ENCODE measurements at places on chromosomes 1 and 21. TPM values are rescaled to one million over a fixed set of nuclear protein-coding genes. Genes with fewer than 3 reads are reported as not detected.

LCE3E gene
- total RNA-seq, result not detected

- no peak overlapping the region for H3K27ac ChIP-seq
- H3K36me3 ChIP-seq, result no peaks in the 10 kb centered on the region
- no peak for DNase-seq
- H3K4me1 ChIP-seq, result peaks cover 5% of the 10 kb centered on the region
- H3K27me3 ChIP-seq, result no peaks in the 10 kb centered on the region
- H3K4me3 ChIP-seq, result no peak overlapping the region
These were observed 63.4 kb downstream of the KCNAB2 start for GRCh38 chr1:6108937-6109614.

PLPP3 gene
- 8.2 TPM for total RNA-seq

DNA sequence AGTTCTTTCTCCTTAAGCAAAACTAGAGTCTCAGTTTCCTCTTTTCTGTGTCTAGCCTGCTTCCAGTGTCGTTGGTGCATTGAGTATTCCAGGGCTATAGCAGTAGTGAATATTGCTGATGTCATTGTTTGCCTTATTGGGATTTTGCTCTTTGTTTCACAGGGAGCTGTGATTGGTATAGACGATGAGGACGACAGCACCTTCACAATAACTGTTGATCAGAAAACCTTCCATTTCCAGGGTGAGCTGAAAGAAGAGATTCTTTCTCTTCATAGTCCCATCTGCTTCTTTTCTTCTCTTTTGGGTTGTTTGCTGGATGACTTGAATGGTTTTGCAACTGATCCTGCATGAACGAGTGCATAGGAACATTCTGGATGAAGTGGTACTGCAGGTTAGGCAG lies 52.4 kb downstream of the OSBPL9 start:
- peaks cover 26% of the 10 kb centered on the region for H3K4me1 ChIP-seq
- no peaks in the 10 kb centered on the region for H3K36me3 ChIP-seq
- H3K27me3 ChIP-seq, result no peaks in the 10 kb centered on the region
- H3K4me3 ChIP-seq, result no peak overlapping the region

DNA sequence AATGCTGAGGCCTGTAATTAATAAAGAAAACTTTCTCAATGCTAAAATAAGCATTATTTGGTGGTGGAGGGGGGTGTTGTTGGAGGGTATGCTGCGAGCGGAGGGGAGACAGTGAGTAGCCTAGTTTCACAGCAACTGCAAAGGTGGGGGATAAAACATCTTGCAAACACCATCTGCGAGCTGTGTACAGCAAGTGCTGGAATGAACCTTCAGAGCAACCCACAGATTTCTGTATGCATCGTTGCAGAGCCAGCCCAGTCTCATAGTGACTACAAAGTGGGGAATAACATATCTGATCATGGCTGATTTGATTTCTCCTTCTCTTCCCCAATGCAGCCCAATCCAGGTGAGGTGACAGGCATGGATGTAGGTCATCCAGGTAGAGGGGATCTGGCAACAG lies 80.7 kb upstream of the COG2 start:
- DNase-seq, result no peak
- no peak overlapping the region for H3K27ac ChIP-seq
- no peaks in the 10 kb centered on the region for H3K36me3 ChIP-seq
- H3K4me1 ChIP-seq, result no peaks in the 10 kb centered on the region
- H3K27me3 ChIP-seq, result 0 out of 2 replicates have a peak, but pooled peaks cover 5% of the 10 kb centered on the region

DIO1 gene
- total RNA-seq, result 0.28 TPM

DNA sequence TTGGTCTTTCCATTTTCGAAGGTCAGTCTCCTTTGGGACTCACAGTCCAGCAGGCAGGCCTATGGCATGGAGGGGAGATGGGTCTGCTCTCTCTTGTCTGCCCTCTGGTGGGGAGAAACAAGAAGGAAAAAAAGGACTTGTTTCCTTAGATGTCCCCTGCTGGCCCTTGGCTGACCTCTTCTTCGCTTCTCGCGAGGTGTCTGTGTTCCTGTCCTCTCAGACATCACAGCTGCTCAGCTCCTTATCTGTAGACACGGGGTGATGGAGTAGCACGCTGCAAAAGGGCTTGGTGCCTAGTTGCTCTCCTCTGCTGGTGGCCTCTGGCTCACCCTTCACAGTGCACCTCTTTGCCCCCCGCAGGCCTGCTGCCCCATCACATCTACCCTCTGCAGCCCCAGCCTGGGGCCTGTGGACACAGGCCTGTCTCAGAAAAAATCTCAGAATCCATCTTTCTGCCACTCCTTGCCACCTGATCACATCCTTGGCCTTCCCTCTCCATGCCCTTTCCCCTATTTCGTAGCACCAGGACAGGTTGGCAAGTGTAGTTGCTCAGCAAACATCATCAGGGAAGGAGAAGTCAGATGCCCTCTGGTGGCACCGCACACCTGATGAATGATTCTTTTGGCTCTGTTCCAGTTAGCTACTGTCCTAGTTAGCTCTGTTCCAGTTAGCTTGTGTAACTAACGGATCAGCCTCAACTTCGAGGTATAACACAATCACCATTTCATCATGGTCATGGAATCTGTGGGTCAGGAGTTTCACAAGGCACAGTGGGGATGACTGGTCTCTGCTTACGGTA lies 18.7 kb upstream of the AK2 start:
- H3K27me3 ChIP-seq, result no peaks in the 10 kb centered on the region
- 0 out of 2 replicates have a peak, but pooled peaks cover 3% of the 10 kb centered on the region for H3K4me1 ChIP-seq
- H3K27ac ChIP-seq, result no peak overlapping the region
- H3K36me3 ChIP-seq, result no peaks in the 10 kb centered on the region
- DNase-seq, result peak; percentile 85

CSMD2 gene
- total RNA-seq, result not detected

RAB42 gene
- 4.2 TPM for total RNA-seq

SLAMF1 gene
- total RNA-seq, result not detected

GRCh38 chr1:209585672-209586071 lies 2.2 kb downstream of the CAMK1G start:
- H3K36me3 ChIP-seq, result no peaks in the 10 kb centered on the region
- peak overlapping the region; percentile 4 for H3K4me3 ChIP-seq
- peaks cover 3% of the 10 kb centered on the region for H3K4me1 ChIP-seq
- H3K27ac ChIP-seq, result no peak overlapping the region

- no peaks in the 10 kb centered on the region for H3K27me3 ChIP-seq
- no peak for DNase-seq
- H3K27ac ChIP-seq, result peak within 1 kb of the TSS; percentile 57
- H3K4me3 ChIP-seq, result peak within 1 kb of the TSS; percentile 30
- H3K4me1 ChIP-seq, result peaks cover 8% of the 10 kb centered on the region
These were observed at the start of gene RUNX1 for GRCh38 chr21:35048706-35049617. RUNX1 (minus strand) TSS chr21:35049302.

DNA sequence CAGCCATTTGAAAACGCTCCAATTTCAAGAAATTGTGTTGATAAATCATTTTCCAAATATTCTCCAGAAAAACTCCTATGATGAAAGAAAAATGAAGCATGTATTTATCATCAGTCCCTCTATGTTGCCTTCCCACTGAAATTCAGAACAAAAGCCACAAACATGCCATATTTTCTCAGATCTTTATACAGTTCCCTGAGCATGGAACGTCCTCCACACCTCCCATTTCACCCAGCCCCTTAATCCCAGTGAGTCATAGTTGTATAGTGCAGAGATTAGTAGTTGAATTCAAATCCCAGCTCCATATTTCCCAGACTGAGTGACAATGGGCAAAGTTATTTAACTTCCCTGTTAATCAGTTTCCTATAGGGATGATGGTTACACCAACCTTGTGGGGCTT lies 20.6 kb upstream of the NPL start:
- DNase-seq, result no peak
- H3K4me1 ChIP-seq, result no peaks in the 10 kb centered on the region
- H3K27ac ChIP-seq, result no peak overlapping the region
- H3K27me3 ChIP-seq, result no peaks in the 10 kb centered on the region
- H3K4me3 ChIP-seq, result no peak overlapping the region

DNA sequence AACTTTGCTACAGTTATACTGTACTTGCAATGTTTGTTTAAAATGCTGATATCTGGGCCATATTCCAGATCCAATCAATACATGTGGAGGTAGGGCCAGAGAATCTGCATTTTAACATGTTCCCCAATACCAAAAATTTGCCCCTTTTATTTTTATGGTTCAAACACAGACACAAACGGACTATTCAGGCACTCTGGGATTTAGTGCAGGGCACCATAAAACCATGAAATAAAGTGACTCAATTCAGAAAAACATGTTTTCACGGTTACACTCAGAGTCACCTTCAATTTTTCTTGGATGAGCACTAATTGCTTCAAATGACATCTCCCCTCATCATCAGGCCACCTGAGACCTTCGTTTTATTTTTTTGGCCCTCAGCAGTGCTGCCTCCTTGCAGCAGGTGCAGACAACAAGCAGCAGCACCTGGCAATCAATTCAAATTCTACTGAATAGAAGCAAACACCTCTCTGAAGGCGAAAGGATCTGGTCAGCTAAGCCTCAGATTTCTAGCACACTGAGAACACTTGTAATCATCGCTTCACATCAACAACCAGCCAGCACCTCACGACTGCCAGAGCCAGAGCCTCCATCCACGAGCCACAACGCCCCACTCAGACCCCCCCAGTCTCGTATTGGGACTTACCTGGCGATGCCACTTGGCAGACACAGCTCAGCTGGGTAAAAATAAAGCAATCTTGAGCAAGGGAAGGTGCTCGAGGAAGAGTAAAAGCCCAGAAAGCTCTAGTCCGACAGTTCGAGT lies 1.1 kb downstream of the ERO1B start:
- DNase-seq, result no peak
- no peaks in the 10 kb centered on the region for H3K36me3 ChIP-seq
- H3K4me3 ChIP-seq, result peak overlapping the region; percentile 80
- peaks cover 28% of the 10 kb centered on the region for H3K4me1 ChIP-seq
- peak overlapping the region; percentile 81 for H3K27ac ChIP-seq

RGSL1 gene
- not detected for total RNA-seq

SMIM11 gene
- total RNA-seq, result 17.1 TPM

GRCh38 chr1:48030696-48031365 lies 33.6 kb upstream of the TRABD2B start:
- no peaks in the 10 kb centered on the region for H3K36me3 ChIP-seq
- no peak overlapping the region for H3K27ac ChIP-seq
- no peak for DNase-seq

FBLIM1 gene
- 4.3 TPM for total RNA-seq

All from Panc1 (cell line).